Kidney (tissue), 22 donors: ENCODE measurements at places on chromosomes 6 and 20. TPM values are rescaled to one million over a fixed set of nuclear protein-coding genes. Genes with fewer than 3 reads are reported as not detected.

- no peak for DNase-seq
Observed at GRCh38 chr6:167290786-167291622, at the start of gene UNC93A. UNC93A (plus strand) TSS chr6:167291315; CDS start chr6:167291490, 175 bp downstream.

- no peak for DNase-seq
Observed at GRCh38 chr6:14075095-14075503, 42.5 kb upstream of the CD83 start.

DNA sequence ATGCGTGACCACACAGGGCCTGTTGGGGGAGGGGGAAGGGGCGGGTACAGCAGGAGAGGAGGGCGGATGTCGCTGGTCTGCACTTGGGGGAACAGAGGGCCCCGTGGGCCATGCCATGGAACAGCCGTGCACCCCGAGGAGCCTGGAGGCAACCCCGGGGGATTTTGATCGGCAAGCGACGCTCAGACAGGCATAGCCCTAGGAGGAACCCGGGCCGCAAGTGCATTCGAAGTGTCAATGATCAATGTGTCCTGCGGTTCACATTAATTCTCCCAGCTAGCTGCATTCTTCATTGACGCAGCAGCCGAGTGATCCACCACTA, 772.8 kb upstream of the DEFB115 start:
- no peak for DNase-seq

DNA sequence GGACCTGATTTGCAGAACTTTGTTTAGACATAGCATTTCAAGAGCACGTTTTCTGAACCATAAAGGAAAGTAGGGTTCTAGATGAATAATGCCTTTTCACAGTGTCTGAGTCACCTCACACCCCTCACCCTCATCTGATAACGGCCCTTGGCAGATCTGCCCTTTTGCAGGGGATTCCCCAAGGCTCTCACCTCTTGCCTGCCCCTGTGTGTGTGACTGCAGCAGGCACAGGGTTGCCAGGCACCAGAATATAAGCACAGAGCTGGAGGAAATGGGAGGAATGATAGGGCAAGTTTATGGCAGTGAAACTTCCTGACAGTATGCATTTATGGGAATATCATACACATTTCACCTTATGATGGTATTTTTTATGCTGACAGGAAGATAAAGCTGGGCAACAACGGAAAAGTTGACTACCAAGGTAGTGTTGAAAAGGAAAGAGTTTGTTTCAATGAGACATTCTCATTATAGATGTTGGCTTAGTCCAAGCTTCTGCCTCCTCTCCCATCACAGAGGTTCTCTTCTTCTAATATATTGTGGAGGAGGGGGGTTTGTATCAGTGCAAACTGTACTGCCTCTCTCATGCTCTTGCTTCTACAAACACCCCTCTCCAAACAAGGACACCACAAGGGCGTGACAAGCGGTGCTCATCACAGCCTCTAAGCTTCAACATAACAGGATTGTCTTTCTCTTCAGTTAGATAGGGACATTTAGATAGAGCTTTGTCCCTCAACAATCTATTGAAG, 101.5 kb upstream of the BACH2 start:
- peak; percentile 12 for DNase-seq

DNA sequence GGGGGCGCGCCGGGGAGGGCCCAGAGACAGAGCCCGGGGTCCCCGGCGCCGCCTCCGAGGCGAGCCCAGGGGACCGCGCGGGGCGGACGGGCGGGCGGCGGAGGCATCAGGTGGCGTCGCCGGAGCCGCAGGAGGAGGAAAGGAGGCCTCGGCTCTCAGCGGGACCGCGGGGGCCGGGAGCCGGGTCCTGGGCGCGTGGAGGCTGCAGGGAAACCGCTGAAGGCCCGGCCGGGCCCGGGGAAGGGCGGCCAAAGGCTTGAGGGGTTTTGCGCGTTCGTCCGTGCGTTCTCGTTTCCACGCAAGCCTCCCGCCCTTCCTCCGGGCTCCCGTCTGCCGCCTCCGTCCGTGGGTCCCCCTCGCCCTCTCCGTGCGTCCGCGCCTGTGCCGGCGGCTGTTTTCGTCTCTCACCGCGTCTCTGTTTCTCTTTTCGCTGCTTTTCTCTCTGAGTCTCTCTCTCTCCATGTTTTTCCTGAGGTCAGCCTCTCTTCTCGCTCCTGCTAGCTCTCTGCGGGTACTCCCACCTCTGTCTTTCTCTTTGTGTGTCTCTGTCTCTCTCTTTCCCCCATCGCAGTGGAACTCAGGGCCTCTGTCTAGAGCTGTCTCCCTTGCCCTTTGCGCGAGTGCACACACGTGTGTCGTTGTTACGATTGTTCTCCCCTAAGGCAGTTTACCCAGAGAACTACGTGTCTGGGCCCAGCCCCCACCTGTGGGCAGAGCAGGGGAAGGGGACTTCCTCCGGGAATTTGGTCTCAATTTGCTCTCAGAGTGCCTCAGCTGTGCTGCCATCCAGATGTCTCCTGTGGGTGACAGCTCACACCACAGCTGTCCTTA, 2.1 kb downstream of the IRF4 start:
- peak; percentile 72 for DNase-seq

DNA sequence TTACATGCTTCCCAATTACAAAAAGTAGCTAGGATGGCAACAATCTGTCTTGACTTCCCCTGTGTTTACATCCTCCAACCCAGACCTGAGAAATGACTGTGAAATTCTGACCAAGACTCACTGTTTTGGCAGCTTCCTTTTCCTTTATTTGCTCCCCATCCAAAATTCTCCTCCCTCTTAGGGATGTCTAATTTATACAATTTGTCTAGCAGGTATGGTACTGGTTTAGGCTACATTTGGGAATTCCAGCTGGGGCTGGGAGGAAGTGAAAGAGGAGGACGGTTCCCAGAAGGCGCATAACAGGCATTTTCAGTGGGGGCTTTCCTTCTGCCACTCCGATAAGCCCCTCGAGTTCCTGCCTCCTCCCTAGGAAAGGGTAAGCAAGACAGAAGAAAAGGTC, 231.5 kb upstream of the BTBD3 start:
- DNase-seq = no peak

DNA sequence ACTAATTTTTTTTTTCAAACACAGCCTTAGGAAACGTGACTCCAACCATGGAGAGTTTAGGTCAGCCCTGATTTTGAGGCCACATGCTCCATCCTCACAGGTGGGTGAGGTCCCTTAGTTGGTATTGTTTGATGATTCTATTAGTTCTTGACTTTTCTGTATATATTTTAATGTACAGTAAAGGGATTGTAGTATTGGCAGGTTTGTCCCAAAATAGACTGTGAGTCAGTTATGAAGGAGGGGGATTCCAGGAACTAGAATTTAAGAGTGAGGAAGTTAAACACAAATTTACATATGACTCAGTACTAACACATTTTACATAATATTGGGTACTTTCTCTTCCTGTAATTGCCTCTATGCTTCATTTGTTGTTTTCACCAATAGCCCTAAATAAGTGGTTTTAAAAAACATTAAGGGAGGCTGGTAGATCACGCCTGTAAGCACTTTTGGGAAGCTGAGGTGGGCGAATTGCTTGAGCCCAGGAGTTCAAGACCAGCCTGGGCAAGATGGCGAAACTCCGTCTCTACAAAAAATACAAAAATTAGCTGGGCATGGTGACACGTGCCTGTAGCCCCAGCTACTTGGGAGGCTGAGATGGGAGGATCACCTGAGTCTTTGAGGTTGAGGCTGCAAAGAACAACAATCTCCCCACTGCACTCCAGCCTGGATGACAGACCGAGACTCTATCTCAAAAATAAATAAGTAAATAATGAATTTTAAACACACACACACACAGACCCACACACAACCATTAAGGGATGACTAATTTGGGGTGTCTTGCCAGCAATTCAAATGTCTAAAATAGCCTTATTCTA, 81.8 kb downstream of the SGK1 start:
- DNase-seq = no peak

GRCh38 chr6:104253236-104253635, 606.5 kb downstream of the HACE1 start:
- DNase-seq = no peak

- no peak for DNase-seq
Observed at GRCh38 chr6:4191271-4191721, 55.9 kb upstream of the ECI2 start.

DNA sequence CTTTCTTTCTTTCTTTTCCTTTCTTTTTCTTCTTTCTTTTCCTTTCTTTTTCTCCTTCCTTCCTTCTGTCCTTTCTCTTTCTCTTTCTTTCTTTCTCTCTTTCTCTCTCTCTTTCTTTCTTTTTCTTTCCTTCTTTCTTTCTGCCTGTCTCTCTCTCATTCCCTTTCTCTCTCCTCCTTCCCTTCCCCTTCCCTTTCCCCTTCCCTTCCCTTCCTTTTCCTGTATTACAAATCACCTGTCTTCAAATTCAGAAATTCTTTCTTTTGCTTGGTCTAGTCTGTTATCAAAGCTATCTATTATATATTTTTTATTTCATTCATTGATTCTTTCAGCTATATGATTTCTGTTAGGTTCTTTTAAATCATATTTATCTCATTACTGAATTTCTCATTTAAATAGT, 315.2 kb upstream of the NOX3 start:
- DNase-seq = no peak

DNA sequence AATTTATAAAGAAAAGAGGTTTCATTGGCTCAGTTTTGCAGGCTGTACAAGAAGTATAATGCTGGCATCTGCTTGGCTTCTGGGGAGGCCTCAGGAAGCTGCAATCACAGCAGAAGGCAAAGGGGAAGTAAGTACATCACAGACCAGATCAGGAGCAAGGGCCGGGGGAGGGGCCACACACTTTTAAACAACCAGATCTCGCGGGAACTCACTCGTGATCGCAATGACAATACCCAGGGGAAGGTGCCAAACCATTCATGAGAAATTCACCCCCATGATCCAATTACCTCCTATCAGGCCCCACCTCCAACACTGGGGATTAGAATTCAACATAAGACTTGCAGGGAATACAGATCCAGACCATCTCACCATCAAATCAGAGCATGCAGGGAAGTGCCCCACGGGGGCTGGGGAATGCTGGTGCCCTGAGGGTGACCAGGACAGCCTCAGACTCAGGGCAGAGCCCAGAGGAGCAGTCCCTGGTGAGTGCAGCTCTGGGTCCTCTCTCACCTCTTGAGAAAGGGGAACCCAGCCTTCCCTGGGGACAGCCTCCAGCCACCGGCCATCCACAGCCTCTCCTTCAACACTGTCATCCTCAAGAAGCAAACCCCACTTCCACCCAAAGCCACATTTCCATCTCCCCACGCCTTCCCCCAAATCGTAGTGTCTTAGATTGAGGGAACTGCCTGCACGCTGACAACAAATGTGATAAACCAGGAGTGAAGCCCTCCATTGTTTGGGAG, 80.7 kb downstream of the ANKRD60 start:
- no peak for DNase-seq

- no peak for DNase-seq
Observed at GRCh38 chr20:25459916-25460535, 52.6 kb downstream of the GINS1 start.

DNA sequence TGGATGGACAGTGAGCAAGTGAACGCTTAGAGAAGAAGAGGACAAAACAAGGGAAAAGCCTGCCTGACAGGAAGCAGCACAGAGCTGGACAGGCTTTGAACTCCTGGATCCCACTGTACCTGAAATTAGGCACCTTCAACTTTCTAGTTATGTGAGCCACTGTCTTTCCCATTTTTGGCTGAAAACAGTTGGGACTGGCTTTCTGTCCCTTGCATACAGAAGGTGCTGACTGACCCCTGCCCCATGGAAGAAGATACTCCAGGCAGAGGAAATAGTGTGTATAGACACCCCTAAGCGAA, 122.8 kb downstream of the CEBPB start:
- no peak for DNase-seq

DNA sequence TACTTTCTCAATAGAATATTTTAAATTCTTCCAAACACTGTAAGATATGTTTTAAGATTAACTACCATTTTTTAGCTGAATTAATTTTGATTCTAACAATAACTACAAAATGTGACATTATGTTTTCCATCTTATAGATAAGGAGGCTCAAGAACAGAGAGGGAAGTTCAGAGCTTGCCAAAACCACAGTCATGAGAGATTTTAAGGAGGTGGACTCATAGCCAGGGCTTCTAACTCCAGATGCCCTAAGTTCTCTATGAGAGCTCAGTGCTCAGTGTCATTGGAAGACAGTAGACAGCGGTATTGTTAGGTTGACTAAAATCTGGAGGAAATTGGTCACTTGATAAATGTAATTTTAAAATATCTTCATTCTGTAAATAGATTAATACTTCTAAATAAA, 144.2 kb downstream of the PACRG start:
- no peak for DNase-seq

GRCh38 chr6:99138445-99138844, 190.7 kb upstream of the FBXL4 start:
- no peak for DNase-seq

- no peak for DNase-seq
Observed at GRCh38 chr6:112827793-112828192, 480.7 kb downstream of the RFPL4B start.

- DNase-seq = no peak
Observed at GRCh38 chr6:162124710-162125435, 602.7 kb downstream of the PRKN start.

The AKAP12 gene
- 84.6 TPM for total RNA-seq

The C20orf144 gene
- 0.16 TPM for total RNA-seq

The JAG1 gene
- 132 TPM for total RNA-seq

The OGFRL1 gene
- 16.0 TPM for total RNA-seq

The E2F1 gene
- total RNA-seq = 1.5 TPM

The GPR6 gene
- not detected for total RNA-seq

The RRAGD gene
- 31.5 TPM for total RNA-seq

The KCNQ5 gene
- 0.50 TPM for total RNA-seq

The LY6G6F gene
- total RNA-seq = not detected

The PKIB gene
- total RNA-seq = 5.3 TPM

The BPIFB4 gene
- not detected for total RNA-seq

The RIPOR2 gene
- 24.2 TPM for total RNA-seq

The OR2B2 gene
- not detected for total RNA-seq

The ABHD16B gene
- not detected for total RNA-seq
